GM23248 (cell line): ENCODE measurements at places on chromosomes 7 and 10. TPM values are rescaled to one million over a fixed set of nuclear protein-coding genes. Genes with fewer than 3 reads are reported as not detected.

- H3K36me3 ChIP-seq: no peaks in the 10 kb centered on the region
- H3K27me3 ChIP-seq: no peaks in the 10 kb centered on the region
- peak overlapping the region; percentile 86 for H3K27ac ChIP-seq
- peak; percentile 97 for DNase-seq
- no peak overlapping the region for H3K4me3 ChIP-seq
Measured at GRCh38 chr7:89232-90019, 102.9 kb upstream of the FAM20C start.

The PNLIP gene
- not detected in 2 replicates for polyA plus RNA-seq

The FXYD4 gene
- not detected in 2 replicates for polyA plus RNA-seq

The FAM131B gene
- 0.50 and 1.1 TPM in 2 replicates for polyA plus RNA-seq

DNA sequence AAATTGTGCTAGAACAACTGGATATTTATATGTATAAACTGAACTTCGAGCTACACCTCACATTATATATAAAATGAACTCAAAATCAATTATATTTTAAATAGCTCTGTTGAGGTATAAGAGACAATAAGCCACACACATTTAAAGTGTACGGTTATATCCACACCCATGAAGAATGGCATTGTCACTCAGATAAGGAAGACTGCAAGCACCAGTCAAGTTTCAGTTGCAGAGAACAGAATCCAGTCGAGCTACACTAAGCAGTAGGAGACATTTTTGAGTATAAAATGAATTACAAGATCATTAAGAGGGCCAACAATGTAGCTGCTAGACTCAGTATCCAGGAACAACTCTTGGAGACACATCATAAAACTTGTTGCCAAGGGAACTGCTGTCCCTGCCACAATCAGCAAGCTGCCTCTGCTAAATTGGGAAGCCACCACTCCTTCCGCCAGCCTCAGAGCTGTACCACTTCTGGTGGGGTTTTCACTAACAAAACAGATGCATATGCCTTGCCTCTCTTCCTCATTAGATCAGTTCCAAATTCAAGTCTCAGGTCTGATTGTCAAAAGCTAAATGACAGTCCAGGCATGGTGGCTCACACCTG, 19.6 kb upstream of the GPNMB start:
- H3K4me3 ChIP-seq: no peak overlapping the region
- no peak overlapping the region for H3K27ac ChIP-seq
- no peaks in the 10 kb centered on the region for H3K36me3 ChIP-seq
- no peaks in the 10 kb centered on the region for H3K27me3 ChIP-seq
- no peak for DNase-seq
